ENCODE measurements at places on chromosomes 13 and 19. TPM values are rescaled to one million over a fixed set of nuclear protein-coding genes. Genes with fewer than 3 reads are reported as not detected.

MAG gene
- total RNA-seq, result not detected

- DNase-seq, result peak; percentile 73
Measured at GRCh38 chr19:18846862-18847548, 15.2 kb downstream of the UPF1 start.

GRCh38 chr13:112210371-112210770, 143.4 kb downstream of the SOX1 start:
- no peak for DNase-seq

- DNase-seq, result no peak
Measured at GRCh38 chr19:54521860-54522513, 19.4 kb downstream of the LAIR2 start.

DNA sequence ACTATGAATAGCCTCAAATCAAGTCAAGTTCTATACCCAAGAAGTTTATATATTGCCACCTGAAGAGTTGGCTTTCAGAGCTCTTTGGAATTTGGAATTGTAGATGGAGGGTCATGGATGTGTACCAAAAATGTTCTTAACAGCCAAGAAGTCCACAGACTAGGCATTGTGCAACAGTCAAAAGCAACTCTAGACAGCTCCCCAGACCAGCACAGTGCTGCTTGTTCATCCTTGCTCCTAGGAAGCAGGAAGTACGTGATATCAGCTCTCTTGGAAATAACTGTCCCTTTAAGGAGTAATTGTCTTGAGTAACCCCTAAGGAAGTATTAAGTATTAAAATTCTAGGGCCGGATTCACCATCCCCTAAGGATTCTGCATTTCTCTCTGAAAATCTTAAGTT, 30.7 kb upstream of the IL17D start:
- DNase-seq, result no peak

NLRP4 gene
- not detected for total RNA-seq

DNA sequence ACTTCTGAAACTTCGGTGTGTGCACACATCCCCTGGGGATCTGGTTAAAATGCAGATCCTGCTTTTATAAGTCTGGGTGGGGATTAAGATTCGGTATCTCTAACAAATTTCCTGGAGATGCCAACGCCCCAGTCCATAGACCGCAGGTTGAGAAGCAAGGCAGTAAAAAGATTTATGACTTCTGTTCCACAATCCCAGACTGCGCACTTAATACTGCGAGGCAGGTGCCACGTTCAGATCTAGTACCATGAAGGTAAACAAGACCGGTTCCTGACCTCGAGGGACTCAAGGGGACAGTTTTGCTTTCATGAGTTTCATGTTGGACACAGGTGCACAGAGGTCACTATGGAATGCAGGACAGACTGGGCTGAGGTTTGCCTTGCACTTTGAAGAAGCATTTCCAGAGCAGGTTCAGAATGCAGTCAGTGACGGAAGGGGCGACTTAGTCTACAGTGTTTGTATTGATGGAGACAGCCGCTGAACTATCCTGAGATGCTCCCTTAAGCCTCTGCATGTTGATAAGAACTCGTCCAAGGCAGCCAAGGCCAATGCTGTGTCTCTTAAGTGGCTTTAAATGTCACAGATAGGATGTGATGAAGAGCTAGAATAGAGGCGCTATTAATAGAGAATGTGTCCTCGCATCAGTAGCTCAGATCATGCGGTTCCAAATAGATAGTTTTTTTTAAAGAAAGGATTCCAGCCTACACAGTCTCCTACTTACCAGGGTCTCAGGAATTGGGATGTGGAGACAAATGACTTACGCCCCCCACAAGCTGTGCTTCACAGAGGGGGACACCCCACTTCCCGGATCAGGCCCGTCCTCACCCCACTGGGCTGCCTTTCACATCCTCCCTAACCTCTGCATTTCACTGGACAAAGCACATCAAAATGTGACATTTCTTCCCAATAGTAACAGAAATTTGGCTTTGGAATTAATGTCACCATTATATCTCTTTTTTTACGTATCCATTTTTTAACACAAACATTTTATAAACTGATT, 97.1 kb upstream of the IRS2 start:
- no peak for DNase-seq

- no peak for DNase-seq
Measured at GRCh38 chr19:38671654-38672053, 24.2 kb downstream of the ACTN4 start.

DNA sequence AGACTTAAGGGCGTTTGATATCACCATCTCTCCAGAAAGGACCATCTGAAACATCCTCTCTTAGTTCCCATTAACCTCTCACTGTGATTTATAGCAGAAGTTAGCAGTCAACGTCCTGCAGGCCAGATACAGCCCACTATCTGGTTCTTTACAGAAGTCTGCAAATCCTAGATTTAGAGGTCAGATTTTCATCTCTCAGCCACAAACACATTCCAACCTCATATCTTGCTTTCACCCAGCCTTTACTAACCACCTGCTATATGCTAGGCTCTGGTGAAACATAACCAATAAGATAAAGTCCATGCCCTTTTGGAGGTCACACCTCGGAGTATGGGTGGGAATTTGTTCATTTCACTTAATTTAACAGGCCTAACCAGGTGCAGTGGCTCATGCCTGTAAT, 76.8 kb upstream of the CACNA1A start:
- DNase-seq, result no peak

DNA sequence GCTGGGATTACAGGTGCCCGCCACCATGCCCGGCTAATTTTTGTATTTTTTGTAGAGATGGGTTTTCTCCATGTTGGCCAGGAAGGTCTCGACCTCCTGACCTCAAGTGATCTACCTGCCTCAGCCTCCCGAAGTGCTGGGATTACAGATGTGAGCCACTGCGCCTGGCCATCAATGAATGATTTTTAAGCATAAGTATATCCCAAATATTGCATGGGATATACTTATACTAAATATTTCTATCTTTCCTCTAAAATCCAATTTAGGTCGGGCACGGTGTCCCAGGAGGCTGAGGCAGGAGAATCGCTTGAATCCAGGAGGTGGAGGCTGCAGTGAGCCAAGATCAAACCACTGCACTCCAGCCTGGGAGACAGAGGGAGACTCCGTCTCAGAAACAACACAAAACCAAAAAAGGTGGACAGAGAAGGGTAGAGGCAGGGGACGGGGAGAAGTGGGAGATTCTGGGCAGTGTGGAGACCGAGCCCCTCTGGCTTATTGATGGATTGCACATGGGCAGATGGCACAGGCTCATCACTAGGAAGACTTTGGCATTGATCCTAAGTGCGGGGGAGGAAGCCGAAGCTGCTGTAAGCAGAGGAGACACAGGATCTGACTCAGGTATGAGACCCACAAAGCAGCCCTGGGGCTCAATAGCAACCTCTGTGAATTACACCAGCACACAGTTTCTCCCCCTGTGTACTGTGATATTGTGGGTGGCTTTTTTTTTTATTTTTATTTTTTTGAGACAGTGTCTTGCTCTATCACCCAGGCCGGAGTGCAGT, 13.5 kb downstream of the ARRDC5 start:
- DNase-seq, result peak; percentile 71

DNA sequence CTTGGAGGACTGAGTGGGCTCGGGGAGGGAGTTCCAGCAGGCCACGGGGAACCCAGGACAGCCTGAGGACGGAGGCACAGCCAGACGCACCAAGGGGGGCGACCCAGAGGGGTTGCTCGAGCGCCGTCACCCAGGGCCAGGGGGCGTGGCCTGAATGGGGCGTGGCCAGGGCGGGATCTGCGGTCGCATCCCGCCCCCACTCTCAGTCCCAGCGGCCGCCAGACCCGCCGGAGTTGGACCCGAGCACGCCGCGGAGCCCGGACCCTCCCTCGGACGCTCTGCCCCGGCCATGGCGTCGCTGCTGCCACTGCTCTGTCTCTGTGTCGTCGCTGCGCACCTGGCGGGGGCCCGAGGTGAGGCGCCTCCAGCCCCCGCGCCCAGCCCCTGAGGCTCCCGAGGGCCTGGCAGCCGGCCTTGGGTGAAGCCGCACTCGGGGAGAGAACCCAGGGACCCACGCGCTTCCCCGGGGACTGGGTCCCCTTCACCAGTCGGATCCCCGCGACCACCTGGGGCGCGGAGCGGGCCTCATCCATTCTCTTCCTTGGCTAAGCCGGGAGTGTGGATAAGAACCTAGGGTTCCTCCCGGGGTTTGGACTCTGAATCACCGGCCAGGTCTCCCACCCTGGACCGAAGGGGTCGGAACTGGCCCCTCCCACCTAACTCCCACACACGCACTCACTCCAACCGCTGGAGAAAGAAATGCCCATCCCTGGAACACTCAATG, at the start of gene CILP2:
Gene CILP2 (plus strand): TSS at position 205 of the 724 bp plus-strand sequence. CDS start 85 bp downstream, at position 290.
- DNase-seq, result no peak

- DNase-seq, result no peak
Measured at GRCh38 chr13:40600149-40600751, 66.2 kb downstream of the FOXO1 start.

DNA sequence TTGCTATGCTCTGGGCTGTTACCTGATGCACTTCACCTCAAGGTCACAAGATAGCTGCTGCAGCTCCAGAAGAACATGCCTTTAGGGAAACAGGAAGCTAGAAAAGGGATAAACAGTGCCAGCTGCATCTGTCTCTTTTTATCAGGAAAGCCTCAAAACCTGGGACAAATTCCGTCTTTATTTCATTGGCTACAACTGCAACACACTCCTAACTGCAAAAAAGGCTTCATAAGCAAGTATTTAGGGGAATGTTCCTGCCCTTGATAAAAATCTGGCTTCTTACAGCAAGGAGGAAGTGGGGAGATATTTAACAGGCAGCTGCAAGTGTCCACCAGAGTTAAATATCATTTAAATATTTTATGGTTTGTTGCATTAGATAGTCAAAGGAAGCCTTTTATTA, 34.2 kb upstream of the SERTM1 start:
- DNase-seq, result no peak
